IMR-90 (cell line): ENCODE measurements at places on chromosomes 5 and 9.

DNA sequence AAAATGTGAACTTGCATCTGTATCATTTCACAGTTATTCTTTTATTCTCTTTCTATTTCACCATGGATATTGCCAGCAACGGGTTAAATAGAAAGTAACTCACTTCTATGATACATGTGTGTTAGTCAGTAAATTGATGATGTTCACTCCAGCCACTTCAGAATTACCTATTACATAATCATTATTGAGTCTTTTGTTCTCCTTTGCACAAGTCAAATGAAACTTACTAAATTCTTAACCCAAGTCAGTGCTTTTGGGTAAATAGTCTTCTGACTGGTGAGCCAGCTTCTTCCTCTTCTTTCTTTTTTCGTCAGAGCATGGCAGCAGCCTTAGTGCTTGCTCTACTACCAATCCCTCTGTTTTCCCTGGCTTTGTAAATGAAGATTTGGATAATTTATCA is 344.3 kb downstream of the RAB3C start:
- DNase-seq = no peak

DNA sequence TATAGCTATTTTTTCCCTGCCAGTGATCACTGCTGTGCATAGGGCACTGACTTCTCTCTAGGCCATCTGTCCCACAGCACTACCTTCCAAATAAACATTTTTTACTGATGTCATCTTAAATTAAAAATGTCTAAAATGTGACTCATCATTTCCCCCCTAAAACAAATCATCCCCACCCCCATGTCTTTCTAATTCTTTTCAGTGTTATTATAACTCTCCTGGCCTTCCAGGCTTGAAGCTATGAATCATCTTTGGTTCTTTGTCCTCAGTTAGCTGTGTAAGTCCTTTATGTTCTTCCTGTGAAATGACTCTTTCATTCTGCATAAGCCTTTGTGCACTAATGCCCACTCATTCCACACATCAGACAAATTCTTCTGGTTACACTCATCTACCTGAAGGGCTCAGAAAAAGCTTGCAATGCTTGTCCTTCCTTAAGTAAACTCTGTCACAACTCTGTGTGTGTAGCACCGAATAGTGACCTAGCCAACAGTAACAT is 78.1 kb downstream of the CFAP95 start:
- DNase-seq = peak; percentile 92

- peak; percentile 92 for DNase-seq
Measured at GRCh38 chr5:95973793-95974325, 12.2 kb upstream of the ELL2 start.

GRCh38 chr5:143108498-143109128 is 294.9 kb downstream of the NR3C1 start:
- DNase-seq = no peak

- DNase-seq = no peak
Measured at GRCh38 chr5:94470802-94471201, 147.6 kb downstream of the KIAA0825 start.

GRCh38 chr5:150153957-150154617 is 1.6 kb downstream of the PDGFRB start:
- DNase-seq = peak; percentile 80

GRCh38 chr9:125475385-125475784 is 213.8 kb downstream of the GAPVD1 start:
- no peak for DNase-seq

- no peak for DNase-seq
Measured at GRCh38 chr5:146883511-146883910, 5.0 kb upstream of the PPP2R2B start.

- peak; percentile 80 for DNase-seq
Measured at GRCh38 chr9:127977884-127978647, 2.7 kb downstream of the EEIG1 start.

- DNase-seq = peak; percentile 59
Measured at GRCh38 chr5:10632110-10632761, 68.4 kb downstream of the ANKRD33B start.

- peak; percentile 75 for DNase-seq
Measured at GRCh38 chr9:125323615-125324014, 62.0 kb downstream of the GAPVD1 start.

DNA sequence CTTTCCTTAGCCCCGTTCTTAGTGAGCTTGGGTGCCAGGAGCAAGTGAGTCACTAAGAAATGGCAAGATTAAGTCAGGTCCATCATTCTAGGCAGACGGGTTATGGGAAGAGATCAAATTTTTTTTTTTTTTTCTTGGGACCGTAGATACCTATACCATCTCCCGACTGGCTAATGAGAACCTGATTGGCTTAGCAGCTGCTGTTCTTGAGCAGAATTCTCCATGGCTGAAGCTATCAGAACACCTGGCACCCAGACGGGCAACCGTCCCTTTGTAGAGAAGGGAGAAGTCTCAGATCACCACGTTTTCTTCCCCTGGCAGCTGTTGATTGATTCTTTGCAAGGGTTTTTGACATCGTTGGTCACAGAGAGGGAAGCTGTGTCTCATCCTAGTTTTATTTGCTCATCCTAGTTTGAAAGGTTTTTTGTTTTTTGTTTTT is 78.6 kb downstream of the AOPEP start:
- no peak for DNase-seq

GRCh38 chr5:143147902-143148301 is 255.6 kb downstream of the NR3C1 start:
- peak; percentile 57 for DNase-seq

DNA sequence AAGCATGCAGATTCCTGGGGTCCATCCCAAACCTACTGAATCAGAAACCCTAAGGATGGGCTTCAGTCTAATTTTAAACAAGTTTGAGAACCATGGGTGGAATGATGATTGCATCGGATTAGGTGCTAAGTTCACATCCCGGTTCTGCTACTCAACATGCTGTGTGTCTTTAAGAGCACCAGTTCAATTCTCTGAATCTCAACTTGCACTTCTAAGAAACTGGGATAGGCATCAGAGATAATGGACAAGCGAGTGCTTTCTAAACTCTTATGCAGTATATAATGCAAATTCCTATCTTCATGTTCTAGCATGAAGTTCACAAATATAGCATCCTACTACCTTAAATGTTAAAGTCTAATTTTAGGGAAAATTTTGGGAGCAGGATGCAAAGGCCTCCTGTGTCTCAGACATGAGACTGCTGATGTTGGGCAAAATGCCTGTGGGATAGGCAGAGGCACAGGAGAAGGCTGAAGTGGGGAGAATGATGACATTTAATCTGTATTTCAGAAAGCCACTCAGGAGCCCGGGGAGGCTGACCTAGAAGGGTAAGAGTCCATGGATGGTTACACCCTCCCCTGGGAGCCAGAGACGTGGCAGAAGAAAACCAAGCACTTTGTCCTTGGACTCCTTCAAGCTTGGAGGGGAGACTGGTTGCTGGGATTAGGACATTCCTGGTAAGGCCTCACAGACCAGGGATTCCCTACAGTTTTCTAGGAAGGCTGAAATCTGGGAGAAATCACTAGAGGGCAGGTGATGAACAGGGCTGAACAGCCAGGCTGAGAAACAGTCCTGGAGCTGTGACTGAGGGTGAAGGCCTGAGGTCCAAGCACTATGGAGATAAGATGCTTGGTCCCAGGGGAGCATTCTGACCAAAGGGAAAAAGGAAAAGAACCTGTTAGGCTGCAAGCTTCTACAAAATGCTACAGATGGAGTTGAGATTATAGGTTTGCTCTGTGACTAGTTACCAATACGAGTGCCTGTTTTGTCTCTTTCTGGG is 311.9 kb upstream of the PANK3 start:
- DNase-seq = no peak

DNA sequence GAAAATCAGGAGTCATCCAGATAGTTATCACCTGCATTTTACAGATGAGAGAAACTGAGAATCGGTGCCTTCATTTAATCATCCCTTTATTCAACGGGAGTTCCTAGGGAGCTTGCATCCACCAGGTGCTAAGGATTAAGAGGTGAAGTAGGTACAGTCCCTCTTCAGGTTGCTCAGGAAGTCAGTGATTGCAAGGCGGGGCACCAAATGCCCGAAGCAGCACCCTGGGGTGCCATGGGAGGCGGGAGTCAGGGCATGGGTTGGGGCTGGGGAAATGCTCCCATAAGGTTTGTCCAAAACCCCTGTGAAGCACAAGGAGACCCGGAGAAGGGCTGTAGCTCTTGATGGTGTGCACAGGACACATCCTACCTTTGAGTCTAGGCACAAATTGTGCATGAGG is 98.8 kb upstream of the KLF4 start:
- no peak for DNase-seq

DNA sequence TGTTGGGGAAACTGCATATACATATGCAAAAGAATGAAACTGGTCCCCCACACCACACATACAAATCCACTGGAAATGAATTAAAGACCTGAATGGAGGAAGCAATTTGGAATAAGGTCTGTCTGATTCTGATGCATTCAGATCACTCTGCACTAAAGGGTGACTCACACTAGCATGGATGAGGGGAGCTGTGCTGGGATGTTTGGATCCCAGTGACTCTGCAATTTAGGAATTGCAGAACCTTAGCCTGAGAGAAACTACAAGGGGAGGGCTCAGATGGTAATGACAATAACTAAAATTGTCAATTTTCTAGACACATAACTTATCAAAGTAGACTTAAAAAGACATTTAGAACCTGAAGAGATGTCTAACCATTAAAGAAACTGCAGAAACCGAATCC is 312.0 kb downstream of the CDK5RAP2 start:
- DNase-seq = peak; percentile 12

- DNase-seq = no peak
Measured at GRCh38 chr5:32833127-32833526, 122.0 kb downstream of the NPR3 start.

DNA sequence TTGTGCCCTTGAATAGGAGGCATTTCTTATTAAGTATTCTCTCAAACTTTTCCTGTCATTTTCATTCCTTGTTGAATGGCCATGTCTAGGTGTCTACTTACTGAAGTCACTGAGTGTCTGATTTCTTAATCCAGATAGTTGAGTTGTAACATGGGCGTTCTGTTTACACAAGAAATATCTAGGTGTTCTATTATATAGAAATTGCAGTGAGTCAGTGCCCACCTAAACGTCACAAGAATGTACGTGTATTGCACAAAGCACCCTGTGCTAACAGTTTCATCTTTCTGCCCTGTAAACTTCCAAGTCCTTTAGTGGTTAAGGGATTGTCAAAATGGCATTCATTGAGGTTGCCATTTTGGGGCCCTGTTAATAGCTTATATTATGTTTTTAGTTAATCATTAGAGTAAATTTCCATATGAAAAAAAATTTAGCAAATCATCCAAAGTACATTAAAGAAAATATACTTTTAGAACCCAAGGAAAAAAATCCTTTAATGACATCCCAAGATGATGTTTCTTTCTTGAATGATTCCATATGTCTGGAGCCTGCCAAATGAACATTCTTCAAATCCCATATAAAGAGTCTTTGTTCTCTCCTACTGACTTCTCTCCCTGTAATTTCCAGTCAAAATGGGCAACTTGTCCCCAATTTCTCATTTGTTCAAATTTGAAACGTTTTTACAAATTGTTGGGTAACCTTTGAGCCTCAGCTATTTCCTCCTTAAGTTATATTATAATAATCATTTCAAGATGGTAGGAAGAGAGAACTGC is 114.2 kb downstream of the GOLPH3 start:
- no peak for DNase-seq

DNA sequence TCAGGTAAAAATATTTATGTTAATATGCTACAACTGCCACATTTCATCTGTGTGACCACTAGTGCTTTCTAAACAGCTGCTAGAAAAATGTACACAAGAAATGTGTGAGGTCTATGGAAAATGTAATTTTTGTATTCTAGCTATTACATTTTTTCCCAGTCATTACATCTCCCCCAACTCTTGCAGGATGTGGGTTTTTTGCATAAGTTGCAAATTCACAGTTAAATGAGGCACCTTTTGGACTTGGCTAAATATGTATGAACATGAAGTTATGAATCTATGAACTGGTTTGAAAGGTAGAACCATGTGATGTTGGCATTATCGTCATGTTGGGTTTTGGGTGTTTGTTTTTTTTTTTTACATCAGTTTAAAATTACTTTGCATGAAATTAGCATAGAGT is 590.4 kb upstream of the WWC1 start:
- DNase-seq = no peak

GRCh38 chr9:80866576-80867227 is 822.6 kb downstream of the TLE1 start:
- DNase-seq = peak; percentile 52

GRCh38 chr9:69548681-69549080 is 123.5 kb downstream of the APBA1 start:
- no peak for DNase-seq

- DNase-seq = no peak
Measured at GRCh38 chr9:129505270-129505902, 115.5 kb downstream of the C9orf50 start.

DNA sequence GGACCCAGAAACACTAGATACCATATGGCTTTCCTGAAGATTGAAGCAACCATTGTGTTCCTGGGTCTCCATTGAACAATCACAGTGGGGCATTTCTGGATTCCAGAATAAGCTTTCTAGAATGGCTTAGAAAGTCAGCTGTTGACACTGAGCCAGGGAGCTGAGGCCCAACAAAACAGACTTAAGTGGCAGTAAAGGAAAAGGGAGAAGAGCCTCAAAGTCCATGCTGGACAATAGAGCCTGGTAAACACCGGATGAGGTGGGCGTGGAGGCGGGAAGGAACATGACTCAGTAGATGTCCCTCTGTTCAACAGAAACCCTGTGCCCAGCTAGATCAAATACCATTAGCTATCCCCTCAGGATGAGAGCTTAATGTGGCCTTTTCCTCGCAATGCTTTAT is 14.8 kb downstream of the SPARC start:
- DNase-seq = peak; percentile 63

- no peak for DNase-seq
Measured at GRCh38 chr5:128074171-128074570, 9.4 kb upstream of the SLC12A2 start.

DNA sequence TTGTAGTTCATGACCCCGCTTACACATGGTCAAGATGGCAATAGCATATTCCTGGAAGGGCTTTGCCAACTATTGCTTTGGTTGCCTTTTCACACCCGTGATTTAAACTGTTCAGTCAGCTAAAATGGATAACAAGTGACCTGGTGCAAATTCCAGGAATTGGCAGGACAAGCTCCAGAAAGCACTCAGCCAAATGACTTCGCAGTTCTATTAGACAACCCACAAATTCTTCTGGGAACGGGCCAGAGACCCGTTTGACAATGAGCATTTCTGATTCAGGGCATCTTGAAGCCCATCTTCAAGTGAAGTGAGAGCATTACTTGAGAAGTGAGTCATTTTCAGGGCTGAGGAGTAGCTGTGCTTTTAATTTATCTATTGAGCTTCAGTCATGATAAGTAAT is 165.0 kb downstream of the DROSHA start:
- peak; percentile 35 for DNase-seq

DNA sequence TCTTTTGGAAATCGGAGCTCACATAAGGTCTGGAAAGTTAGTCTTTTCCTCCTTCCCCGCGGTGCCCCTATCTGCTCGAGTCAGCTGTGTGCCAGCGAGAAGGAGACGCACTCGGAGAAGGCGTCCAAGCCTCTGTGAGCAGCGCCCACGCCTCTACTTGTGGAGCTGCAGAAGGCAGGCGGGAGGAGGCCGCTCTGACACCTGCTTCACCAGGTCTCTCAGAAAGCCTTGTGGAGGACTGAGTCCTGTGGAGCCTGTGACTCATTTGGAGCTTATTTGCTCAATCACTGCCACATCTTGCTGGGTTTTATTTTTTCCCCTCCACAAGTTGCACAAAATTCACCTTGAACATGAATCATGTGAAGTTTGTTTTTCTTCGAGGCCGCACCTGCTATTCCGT is 117.5 kb downstream of the IRX2 start:
- DNase-seq = no peak
